NCI-H446 (cell line): ENCODE measurements at places on chromosomes 7 and 10.

DNA sequence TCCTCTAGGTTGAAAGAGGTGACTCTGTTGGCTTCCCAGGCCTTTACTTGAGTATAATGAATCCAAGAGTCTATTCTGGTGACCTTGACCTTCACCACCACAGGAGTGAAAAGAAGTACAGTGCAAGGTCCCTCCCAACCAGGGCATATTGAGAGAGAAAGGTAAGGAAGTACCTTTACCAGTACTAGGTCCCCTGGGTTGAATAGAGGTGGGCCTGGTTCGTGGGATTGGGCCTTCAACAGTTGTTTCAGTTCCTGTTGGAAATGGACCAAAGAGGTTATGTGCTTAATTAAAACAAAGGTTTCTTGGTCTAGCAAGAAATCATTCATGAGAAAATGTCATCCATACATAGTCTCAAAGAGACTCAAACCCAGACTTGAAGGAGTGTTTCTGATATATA is 6.4 kb upstream of the SFTPA1 start:
- DNase-seq: no peak

DNA sequence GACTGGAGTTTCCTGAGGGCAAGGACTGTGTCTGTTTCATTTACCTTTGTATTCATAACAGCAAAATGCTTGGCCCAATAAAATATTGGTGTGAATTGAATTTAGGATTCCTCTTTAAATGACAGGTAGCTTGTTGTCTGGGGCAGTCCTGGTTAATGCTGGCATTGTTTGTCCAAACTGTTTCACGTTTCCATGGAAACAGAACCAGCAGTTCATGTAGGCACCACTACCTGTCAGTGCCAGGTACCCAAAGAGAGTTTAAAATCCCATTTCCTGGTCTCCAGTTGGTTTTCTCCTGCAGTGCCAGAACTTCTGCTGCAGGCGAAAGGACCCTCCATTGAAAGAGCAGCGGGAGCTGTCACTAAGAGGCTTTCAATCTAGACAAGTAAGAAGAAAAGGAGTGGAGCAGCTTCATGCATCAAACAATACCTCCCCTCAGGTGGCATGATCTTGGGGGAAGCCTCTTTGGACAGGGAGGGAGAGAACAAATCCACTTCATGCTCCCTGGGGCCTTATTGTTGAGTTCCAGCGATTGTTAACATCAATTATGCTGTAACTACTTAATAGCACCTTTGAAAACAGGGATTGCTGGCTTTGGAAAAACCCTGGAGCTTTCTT is 109.6 kb downstream of the KIF20B start:
- no peak for DNase-seq

DNA sequence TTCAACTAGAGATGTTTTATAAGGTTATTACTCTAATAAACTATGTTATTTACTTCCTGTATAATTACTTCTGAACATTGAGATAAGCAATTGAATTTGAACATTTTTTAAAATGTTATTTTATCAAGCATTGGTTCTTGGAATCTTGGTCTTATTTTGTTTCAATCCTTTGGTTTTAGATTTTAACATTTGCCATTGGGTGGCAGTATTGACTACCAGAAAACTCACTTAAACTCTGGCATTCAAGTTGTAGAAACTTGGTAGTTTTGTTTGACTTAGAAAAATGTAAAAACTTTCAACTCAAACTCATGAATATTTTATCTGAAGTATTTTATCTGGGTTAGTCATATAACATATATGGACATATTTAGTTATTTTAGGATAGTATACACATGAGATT is 48.1 kb downstream of the ATRNL1 start:
- no peak for DNase-seq

GRCh38 chr7:50393076-50393475 is 57.1 kb downstream of the FIGNL1 start:
- no peak for DNase-seq

DNA sequence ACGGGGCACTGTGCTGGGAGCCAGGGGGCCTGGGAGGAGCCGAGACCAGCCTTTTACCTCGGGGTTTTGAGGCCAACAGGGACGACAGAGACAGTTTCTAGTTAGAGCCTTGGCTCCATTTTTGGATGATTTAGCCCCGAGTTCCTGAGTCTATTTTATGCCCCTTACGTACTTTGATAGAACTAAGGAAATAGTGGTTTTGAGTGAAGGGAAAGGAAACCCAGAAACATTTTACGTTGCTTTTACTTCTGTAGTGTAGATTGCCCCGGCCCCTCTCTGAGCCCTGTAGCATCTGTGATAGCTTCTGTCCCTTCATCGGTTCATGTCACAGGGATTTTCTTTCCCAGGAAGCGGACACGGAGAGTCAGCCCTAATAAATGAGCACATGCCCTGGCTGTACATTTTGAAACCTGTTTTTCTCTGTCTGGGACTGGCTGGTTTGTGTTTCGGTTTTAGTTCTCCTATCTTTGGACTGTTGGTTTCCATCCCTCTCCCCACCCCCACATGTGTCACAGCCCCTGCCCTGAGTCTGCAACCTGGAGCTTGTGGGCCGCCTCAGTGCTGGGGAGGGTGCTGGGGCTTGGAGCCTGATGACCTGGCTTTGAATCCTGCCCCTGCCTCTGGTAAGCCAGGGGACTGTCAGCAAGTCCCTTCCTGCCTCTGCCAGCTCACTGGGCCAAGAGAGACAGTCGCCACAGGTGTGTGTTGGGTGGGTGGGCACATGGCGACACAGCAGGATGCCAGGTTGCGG is 6.9 kb upstream of the ORAI2 start:
- no peak for DNase-seq

DNA sequence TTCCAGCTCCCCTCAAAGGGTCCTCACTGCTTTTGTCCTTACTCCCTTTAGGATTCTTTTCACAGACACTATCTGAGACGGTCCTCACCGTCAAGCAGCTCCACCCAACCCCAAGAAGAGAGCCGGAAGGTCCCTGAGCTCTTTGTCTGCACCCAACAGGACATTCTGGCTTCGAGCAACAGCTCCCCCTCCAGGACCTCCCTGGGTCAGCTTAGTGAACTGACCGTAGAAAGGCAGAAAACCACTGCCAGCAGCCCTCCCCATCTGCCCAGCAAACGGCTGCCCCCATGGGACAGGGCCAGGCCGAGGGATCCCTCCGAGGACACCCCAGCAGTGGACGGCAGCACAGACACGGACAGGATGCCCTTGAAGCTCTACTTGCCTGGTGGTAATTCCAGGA is 19.9 kb downstream of the MINDY4 start:
- DNase-seq: no peak

DNA sequence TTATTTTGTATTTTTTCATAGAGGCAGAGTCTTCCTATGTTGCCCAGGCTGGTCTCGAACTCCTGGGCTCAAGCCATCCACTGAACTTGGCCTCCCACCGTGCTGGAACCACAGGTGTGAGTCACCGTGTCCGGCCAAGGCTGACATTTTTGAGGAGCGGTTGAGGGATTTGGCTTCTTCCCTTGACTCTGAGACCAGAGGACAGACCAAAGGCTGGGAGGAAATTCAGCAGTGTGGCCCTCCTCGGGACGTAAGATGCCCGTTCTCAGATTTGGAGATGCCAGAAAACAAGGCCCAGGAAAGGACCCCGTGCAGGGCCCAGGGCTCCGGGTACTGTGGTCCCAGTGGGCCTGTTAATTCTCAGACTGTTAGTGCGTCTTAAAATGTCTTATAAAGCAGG is 146.2 kb downstream of the WDR37 start:
- no peak for DNase-seq

- peak; percentile 11 for DNase-seq
These were observed 911 bp upstream of the HNRNPH3 start for GRCh38 chr10:68330852-68331454.

DNA sequence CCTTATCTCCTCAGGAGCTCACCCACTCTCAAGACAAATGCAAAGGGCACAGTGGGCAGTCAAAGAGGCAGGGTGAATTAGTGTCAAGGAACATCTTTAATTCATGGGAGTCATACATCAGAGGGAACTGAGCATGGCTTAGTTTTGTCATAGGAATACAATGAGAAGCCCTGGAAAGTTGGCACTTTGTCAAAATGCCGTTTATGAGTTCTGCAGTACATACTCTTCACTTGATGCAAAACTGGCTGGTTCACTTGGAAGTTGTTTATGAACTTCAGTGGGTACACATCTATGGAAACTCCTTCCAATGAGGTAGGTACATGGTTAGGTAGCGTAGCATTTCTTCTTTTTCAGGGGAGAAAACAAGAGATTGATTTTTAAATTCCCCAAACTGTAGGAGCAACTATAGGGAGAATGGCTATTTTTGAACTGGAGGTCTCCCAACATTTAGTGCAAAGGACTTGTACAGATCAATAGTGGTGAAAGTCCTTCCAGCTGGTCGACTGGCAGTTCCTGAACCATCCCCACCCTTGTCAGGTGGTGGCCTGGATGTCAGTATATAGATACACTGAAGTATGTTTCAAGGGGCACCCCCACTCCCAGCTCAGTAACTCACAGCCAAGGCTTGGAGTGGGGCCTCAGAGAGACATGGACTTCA is 580.5 kb downstream of the REEP3 start:
- DNase-seq: peak; percentile 1

- DNase-seq: no peak
These were observed 71.8 kb downstream of the ARHGAP21 start for GRCh38 chr10:24651923-24652322.

DNA sequence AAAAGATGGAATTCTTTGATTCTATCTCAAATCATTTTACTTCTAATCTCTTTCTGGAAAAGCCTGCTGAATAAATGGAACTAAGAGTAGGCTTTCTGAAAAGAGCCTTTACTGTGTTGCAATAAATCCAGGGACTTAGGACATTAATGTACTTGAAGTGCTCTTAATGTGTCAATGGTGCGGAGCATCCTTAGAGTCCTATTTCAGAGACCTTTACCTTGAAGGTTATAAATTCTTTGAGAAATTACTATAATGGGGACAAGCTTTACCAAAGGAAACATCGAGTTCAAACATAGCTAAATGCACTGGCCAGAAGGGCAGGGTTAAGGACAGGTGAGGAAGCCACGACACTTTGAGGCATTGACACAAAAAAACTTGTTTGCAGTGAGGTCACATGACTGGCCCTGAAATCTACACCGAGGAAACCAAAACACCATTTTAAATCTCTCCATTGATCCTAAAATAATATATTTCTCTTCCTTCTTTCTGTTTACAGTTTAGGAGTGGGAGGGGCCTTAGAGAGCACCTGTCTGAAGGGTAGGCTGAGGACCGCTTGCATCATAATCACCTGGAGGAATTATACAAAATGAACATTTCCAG is 48.1 kb upstream of the EXOC6 start:
- no peak for DNase-seq

DNA sequence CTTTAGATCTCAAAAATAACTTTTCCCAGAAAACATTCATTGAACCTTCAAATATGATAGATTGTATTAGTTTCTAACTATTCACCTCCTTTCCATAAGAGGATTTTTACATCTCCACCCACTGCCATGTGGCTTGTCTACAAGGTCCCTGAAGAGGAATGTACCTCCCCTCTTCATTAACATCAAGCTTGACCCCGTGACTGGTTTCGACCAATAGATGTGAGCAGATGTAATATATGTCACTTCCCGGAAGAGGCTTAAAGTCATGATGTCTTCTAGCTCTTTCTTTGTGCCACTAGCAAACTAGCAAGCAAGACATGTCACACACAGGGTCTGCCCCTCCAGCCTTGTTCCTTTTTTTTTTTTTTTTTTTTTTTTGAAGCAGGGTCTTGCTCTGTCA is 6.9 kb downstream of the BAZ1B start:
- DNase-seq: no peak

DNA sequence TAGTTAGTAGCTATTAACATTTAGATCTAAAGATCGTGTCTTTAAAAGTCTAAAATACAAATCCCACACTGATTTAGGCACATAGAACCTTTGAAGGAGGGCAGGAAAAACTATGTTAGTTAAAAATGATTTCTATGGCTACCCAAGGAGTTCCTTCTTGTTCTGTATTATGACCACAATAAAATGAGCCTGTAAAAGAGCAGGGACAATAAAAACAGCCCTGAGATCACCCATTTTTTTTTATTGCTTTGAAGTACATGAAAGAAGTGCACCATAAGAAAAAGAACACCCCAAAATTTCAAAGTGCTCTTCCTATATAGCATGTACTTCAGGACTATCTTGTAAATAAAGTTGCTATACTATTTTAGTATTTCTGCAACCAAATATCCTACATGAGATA is 29.8 kb downstream of the RTKN2 start:
- no peak for DNase-seq

- DNase-seq: no peak
These were observed 19.4 kb downstream of the LAT2 start for GRCh38 chr7:74228951-74229900.

GRCh38 chr10:104233817-104234216 is 1.7 kb upstream of the CFAP43 start:
- no peak for DNase-seq

DNA sequence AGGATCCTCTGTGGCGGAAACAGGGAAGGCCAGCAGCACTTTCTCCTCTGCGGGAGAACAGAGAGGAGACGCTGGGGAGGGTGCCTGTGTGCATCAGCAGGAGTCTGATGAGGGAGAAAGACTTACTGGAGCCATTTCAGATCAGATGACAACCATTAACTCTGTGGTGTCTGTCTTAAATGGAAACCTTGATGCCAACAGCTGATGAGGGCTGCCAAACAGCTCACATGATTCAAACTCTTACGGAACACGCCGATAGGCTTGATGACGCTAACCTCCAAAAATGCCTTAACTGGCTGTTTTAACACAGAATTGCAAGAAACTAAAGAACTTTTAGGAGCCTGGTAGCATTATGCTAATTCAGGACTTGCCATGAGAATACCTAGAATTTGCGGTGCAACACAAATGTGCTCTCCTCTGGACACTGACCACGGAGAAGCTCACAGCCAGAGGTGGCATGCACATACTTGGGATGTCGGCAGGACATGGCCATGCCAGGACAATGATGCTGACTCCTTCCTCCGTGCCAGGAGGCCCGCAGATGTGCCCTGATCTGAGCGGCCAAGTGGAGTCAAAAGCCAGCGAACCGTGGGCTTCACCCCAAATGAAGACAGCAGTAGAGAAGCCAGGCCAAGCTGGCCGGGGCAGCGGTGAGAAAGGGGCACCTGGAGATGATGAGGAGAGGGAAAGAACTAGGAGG is 154.9 kb downstream of the ZMYND11 start:
- no peak for DNase-seq
